ENCODE measurements at places on chromosomes 1 and 21.

- no peak for DNase-seq
Measured at GRCh38 chr1:17991996-17992395, 115.6 kb upstream of the IGSF21 start.

DNA sequence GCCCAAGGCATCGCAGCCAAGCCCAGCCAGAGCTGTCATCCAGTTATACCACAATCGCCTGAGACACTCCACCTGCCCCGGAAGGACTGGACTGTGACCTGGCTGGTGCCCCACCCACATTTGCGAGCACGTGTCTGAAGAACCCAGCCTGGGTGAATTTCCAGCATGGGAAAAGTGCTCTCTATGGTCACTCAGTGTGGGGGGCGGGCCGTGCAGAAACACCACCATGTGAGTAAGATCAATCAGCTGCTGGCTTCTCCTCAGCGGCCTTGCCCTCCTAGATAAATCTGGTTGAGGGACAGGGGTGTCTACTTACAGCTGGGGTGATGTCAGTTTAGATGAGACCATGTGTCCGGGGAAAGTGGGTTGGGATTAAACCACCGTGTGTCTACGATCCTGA, 44.8 kb downstream of the URB1 start:
- no peak for DNase-seq

GRCh38 chr21:23886828-23887724, 1720.2 kb downstream of the MRPL39 start:
- no peak for DNase-seq

DNA sequence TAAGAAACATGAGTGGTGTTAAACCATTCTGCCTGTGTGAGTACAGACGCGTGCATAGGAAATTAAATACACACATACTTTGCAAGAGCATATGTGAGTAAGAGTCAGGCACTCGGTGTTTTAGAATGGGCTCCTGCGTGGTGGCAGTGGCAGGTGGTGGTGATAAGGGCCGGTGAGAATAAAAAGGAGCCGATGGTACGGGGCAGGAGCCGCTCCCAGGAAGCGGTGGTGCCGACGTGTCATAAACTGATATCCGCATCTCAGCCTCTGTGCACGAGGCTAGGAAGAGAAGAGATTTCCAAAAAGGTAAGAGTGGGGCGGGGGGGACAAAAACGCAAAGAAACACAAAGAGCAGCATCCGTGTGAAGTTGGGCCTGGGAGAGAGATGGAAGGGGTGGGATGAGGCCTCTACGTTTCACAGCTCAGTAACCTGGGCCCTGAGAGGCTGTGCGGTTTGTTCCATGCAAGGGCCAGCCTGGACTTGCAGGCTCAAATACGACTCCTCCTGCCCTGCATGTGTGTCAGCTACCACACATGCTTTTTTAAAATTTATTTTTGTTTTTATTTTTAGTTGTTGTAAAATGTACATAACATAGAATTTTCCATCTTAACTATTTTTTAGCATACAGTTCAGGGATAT, 127.7 kb upstream of the COL6A1 start:
- DNase-seq: no peak

- no peak for DNase-seq
Measured at GRCh38 chr1:171654201-171654941, 1.9 kb upstream of the MYOC start.

DNA sequence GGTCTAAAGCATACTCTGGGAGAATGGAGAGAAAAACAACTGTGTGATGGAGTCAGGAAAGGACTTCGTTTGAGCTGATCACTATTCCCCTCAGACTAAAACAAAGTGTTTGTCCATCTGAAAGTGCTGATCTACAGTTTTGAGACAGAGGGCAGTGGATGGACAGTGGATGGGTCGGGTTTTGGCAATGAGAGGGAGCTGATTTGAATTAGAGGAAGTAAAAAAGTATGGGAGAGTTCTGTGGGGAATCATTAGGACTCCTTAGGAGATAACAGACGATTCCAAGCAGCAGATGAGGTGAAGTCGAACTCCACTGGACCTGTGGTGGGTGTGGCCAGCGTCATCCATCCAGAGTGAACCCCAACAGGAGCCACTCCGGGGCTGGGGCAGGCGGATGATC, 62.3 kb downstream of the PTGS2 start:
- DNase-seq: peak; percentile 15

GRCh38 chr1:228030451-228031201, 23.8 kb downstream of the WNT3A start:
- DNase-seq: no peak

DNA sequence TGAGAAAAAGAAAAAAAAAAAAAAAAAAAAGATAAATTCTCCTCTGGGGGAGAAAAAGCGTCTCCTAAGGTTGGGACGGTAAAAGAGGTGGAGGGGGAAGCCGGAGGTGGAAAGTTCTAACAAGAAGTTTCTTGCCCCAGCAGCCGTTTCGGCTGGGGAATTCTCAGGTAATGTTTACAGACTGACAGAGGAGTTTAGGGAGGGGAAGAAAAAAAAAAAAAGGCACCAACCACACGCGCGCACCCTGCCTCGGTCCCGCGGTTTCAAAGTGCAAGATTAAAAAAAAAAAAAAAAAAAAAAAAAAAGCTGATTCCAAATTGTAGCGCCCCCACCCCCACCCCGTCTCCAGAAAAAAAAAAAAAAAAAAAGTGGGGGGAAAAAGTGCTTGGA, 504 bp downstream of the DHRS3 start:
- peak; percentile 66 for DNase-seq

GRCh38 chr1:34398916-34399275, 222.2 kb downstream of the C1orf94 start:
- no peak for DNase-seq

- DNase-seq: no peak
Measured at GRCh38 chr1:238119060-238119459, 228.3 kb upstream of the ZP4 start.

- no peak for DNase-seq
Measured at GRCh38 chr21:36816561-36817130, 117.7 kb downstream of the SIM2 start.

GRCh38 chr1:107739651-107740050, 225.3 kb downstream of the VAV3 start:
- no peak for DNase-seq

GRCh38 chr1:33280091-33280661, 23.9 kb downstream of the ZNF362 start:
- no peak for DNase-seq

DNA sequence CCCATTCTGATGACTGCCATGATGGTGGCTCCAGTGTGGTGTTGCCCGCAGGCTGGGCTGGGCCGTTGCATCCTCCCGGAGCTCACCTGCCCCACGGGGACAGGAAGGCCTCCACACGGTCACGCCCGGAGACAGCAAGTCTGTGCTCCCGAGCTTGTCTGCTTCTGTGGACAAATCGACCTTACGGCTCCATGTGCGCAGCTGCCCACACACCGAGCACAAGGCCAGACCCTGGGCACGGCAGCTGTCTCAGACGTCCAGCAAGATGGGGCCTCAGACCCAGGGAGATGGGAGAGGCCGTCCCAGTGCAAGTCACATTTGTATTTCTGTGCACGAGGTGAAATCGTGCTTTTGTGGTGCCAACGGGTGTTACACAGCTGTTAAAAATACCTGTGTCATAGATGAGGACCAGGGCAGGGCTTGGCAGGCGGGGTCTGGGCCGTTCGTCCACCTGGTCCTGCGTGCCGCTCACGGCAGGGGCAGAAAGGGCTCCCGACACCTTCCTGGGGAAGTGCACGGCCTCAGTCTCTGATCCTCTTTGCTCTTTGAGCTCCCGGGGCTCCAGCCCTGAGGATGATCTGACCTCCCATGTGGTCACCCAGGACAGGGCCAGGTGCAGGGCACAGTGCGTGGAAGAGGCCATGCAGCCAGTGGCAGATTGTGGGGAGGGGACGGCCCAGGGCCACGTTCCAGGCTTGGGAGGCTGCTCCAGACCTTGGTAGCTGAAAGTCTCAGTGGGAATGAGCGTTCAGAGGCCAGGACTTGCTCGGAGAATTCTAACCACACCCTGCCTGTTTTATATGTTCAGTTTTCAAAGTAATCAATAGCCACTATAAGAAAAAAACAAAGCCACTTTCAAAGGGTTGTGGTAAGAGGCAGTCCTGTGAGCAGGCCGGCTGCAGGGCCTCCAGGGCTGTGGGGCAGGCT, 13.5 kb downstream of the COL6A1 start:
- no peak for DNase-seq

DNA sequence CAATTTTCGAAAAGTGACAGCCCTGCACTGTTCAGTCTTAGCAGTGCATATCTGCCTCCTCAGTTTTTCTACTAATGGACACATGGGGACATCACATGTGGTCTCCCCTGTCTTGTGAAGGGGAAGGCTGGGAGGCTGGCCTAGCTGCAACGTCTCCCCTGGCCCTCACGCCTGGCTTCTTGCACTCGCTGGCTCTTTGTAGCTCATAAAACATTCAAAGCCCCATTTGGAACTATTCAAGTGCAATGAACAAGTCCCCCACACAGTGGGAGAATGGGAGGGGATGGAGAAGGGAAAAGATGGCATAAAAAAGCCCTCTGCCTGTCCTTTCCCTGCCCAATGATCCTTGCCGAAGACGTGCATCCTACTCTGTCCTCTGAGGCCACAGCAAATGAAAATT, 73.6 kb downstream of the PGBD5 start:
- DNase-seq: no peak

GRCh38 chr1:41576206-41576605, 91.7 kb upstream of the EDN2 start:
- DNase-seq: no peak

DNA sequence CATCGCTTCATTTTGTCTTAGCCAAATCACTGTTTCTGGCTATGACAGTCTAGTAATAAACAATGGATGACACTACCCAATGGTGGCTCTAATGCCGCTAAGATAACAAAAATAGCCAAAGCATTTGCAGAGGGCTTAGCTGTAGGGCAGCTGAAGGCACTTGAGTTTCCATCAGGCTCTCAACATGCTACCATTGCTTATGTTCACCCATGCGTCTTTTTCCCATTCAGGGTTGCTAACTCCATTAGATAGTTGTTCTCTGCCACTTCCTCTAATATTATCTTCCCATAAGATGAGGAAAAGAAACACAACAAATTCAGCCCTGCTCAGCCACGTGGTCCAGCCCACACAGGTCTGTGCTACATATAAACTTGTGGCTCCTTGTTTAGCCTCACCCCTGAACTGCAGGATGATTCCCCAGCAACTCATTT, 159.6 kb downstream of the TOMM20 start:
- DNase-seq: no peak

DNA sequence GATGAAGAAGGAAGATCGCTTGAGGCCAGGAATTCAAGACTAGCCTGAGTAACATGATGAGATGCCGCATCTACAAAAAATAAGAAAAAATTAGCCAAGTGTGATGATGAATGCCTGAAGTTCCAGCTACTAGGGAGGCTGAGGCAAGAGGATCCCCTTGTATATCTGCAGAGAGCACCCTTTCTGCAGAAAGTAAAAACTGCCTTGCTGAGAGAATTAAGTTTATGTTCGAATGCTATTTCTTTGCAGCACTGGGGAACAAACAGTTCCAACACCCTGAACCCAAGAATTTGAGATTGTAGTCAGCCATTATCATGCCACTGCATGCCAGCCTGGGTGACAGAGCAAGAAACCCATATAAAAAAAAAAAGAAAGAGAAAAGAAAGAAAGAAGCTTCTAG, 20.6 kb upstream of the KCNT2 start:
- DNase-seq: no peak

Measured in CD4-positive, alpha-beta T cell treated with Interleukin-1 beta for 1 hour (primary cell).